ENCODE measurements at places on chromosomes 3 and 15.

DNA sequence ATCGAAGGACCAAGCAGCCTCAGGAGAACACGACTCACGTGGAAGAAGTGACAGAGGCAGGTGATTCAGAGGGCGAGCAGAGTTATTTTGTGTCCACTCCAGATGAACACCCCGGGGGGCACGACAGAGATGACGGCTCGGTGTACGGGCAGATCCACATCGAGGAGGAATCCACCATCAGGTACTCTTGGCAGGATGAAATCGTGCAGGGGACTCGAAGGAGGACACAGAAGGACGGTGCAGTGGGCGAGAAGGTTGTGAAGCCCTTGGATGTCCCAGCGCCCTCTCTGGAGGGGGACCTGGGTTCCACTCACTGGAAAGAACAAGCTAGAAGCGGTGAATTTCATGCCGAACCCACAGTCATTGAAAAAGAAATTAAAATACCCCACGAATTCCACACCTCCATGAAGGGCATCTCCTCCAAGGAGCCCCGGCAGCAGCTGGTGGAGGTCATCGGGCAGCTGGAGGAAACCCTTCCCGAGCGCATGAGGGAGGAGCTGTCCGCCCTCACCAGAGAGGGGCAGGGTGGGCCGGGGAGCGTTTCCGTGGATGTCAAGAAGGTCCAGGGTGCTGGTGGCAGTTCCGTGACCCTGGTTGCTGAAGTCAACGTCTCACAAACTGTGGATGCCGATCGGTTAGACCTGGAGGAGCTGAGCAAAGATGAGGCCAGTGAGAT, 26.0 kb downstream of the SYNM start:
- no peak for DNase-seq

GRCh38 chr15:68378595-68378994, 53.4 kb downstream of the ITGA11 start:
- no peak for DNase-seq

- no peak for DNase-seq
Observed at GRCh38 chr3:160134964-160135363, 90.3 kb upstream of the C3orf80 start.

DNA sequence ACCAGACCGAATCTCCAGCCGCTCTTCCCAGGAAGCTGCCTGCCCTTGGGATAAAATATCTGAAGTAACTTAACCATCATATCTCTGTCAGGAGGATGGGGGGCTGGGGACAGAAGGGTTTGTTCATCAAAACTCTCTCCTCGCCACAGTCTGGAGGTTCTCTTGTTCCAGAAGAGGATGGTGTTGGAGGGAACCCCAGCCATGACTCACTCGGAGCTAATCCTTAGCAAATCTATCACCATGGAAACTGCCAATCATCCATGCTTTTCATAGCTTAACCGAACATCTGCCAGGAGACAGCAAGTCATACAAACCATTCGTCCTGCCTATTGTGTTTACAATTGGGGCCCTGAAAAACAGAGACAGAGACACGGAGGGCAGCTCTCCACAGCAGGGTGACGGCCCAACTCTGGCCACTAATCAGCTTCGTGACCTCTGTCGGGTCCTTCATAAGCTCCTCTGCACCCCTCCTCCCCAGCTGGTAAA, 73.8 kb upstream of the HEG1 start:
- no peak for DNase-seq

DNA sequence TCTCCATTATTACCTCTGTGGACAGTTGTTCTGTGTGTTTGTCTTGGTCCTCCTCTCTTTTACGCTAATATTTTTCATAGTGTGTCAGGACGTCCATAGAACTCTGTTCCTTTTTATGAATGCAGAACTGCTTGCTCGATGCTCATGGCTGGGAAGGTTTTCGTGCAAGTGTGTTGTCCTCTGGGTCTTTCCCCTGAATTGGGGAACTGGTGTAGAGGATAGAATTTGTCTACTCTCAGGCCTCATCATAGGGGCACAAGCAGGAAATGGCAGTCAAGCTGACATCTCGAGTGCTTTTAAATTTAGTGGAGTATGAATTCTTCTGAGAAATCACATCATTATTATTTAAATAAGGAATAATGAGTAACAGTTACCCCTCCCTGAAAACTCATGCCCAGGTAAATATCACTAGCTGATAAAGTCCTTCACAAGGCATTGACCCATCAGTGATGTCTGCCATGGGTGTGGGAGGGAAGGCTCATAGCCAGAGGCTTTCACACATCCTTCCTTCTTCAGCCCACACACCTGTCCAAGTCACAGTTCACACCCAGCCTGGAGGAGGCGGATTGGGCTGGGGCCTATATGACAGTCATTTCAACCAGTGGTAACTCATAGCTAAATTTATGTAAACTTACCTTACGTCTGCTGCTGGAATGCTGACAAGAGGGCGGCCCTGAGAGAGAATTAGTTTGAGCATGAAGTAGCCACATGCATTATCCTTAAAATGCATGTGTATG, 226.1 kb downstream of the PLCL2 start:
- no peak for DNase-seq

GRCh38 chr3:194119831-194120590, 15.9 kb upstream of the HES1 start:
- no peak for DNase-seq

- DNase-seq, result no peak
Observed at GRCh38 chr3:135995766-135996165, 30.2 kb downstream of the PPP2R3A start.

- no peak for DNase-seq
Observed at GRCh38 chr15:60583946-60584345, 105.0 kb upstream of the ICE2 start.

GRCh38 chr15:74432271-74432967, 1.3 kb downstream of the SEMA7A start:
- no peak for DNase-seq

DNA sequence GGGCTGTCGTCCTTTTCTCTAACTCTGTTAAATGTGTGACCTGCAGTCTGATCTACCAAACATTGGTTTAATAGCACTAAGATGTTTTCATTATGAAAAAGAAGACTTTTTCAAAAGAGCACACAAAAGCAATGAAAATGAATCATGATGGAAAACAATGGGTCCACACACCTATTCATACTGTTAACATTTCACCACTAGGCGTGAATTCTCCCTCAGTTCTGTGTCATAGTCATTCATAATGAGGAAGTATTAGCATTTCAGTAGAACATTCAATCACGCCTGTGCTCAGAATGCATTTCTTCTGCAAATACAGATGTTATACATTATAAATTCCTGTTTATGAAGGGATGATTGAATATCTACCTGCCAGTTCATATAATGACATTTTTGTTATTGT, 35.9 kb downstream of the EIF4E3 start:
- DNase-seq, result no peak

DNA sequence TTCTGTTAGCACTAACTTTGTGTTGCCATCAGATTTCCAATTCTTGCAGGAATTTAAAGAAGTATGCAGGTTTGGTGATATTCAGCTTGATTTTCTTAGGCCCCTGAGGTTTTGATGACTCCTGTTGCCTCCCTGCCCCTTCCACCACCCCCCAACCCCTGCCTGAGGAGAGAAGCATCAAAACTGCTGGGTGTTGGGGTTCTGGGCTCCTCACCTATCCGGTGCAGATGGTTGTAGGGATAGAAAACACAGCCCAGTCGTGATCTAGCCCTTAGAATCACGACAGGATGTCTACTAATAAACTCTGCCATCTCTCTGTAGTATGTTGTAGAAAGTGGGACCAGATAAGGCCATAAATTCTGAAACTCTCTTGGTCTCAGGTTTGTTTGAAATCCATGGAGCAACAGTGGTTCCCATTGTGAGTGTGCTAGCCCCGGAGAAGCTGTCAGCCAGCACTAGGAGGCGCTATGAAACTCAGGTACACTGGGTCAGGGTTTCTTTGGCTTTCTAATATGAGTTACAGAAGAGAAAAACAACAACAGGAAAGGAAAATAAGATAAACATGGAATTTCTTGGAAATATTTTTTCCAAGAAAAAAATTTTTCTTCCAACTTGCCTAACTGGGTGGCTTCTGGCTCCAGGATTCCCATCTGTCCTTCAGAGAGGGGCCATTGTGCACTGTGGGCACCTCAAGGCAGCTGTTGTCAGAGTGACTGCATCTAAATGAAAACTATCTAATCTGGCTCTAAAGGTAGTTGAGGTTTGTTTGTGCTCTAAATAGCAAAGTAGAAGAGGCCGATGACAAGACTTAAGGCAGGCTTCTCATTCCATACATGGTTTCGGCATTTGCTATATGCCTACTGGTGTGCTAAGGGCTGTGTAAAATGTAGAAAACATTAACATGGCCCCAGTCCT, 8.7 kb downstream of the SRP14 start:
- DNase-seq, result no peak

DNA sequence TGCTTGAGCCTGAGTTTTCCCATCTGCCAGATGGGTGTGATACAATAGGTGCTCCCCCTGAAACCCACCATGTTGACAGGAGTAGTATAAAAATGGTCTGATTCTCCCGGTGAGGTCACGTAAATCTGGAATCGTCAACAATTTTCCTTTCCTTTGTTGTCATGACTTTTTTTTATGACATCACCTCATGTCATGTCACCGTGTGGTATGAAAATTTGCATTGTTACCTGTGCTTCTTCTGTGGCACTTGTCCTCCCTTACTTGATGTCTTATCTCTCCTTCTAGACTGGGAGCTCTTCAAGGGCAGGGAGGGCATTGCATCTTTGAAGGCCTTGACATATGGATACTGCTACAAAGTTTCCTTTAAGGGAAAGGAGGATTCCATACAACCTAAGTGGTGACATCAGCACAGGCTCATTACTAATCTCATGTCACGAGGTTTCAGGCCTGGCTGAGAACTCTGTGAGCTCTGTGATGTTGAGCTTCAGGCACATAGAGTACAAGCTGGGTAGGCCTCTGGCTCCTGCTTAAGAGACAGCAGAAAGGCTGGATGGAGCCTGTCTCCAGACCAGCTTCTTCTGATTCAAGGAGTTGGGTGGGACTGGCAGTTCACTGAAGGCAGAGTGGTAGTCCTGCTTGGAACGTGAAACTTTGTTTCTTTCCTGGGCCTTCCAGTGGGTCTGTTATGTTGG, 66.3 kb downstream of the LPP start:
- DNase-seq, result no peak

DNA sequence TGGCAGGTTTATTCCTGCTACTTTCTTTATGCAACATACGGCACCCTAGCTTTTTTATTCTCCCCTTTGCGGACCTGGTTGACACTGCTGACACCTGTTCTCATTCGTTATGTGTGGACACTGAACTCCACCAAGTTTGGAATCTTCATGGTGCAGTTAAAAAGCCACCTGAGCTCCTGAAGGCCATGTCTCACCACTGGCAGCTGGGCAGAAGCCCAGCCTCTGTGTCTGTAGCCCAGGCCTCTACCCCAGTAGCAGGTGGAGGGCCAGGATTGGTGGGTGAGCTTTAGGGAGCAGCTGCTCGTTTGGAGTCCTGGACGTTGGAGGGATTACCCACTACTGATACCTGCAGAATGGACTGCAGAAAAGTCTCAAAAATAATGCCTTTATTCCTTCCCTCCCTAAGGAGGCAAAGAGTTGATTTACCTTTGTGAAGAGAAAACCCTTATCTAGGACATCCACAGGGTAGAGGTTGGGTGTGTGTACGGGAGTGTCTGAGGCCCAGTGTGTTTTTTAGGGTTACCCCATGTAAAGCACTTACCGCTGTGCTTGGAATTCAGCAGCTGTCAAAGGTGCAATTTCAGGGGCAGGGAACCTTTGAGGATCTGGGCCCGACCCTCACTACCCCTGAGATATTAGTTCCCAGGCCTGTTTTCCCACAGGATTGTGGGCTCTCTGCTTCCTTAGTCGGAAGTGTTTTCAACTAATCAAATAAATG, 637 bp upstream of the CCNDBP1 start:
- no peak for DNase-seq

DNA sequence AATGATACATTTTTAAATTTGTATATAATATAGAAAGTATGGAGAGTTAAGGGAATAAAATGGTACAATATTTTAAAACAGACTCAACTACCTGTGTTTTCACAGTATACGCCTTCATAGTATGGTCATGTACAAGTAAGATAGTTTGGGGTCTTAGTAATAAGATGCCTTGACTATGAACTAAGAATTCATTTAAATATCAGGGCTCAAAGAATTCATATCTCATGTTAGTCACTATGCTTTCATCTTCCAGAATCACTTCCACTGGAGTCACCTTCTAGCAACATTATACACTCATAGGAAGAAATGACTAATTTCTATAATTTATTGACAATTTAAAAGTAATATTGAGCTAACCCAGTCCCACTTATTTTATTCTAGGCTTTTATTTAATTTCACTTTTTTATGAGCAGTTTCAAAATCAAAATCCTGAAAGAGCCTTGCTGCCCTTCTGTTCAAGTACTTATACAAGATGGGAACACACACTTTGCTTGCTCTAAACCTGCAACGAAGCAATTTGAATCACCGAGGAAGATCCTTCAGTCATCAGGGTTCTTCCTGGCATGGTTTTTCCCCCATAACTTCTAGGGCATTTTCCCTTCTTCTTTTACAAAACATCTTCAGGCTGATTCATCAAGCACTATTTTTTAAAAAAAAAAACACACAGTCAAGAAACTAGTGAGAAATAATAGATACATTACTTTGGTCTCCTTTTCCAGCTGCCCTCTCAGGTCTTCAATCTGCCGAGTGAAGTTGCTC, 94.1 kb downstream of the MYH15 start:
- no peak for DNase-seq

DNA sequence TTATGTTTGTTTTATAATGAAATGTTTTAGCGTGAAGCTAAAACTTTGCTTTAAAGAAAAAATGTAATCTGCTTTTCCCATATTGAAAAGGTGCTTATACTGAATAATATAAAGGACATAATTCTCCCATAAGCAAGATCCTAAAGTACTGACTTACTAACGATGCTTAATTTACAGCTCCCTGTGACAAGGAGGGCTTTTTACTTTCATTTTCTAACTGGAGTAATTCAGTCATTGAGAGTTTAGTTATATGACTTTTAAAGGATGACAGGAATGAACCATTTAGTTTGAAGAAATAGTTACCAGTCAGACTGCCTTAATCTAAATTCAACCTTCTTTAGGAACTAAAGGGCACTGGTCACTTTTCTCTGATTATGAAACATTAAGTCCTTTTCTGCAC, 19.3 kb upstream of the ZPLD1 start:
- no peak for DNase-seq

DNA sequence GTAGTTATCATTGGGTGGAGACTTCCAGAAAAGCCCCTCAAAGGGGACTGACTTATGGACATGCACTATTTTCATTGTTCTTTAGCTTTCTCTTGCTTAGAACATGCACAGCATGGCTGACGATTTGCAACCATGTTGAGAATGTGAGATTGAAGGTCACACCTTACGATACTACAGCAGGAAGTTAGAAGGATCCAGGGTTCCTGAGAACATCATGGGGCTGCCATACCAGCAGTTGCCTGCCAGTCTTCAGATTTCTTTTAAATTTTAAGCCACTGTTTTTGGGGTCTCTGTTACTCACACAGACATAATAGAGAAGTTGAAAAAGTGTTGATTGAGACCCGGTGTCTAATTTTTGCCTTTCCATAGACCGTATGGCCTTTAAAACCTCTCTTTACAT, 396.5 kb downstream of the MECOM start:
- no peak for DNase-seq

DNA sequence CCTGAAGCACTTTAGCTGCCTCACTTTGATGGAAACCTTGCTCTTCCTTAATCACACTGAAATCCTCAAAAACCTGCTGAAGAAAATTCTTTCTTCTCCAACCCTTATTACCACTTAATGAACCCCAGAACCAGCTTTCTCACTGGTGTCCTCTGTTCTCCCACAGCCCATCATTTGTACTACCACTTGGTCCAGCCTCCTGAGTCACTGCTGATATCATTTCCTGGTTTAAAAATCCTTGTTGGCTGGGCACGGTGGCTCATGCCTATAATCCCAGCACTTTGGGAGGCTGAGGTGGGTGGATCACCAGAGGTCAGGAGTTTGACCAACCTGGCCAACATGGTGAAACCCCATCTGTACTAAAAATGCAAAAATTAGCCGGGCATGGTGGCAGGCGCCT, 418.6 kb upstream of the KCNMB2 start:
- DNase-seq, result no peak
